NCI-H1694 treated with DMSO at 0.1 percent for 48 hours (cell line): ENCODE measurements at places on chromosomes 11 and 22.

DNA sequence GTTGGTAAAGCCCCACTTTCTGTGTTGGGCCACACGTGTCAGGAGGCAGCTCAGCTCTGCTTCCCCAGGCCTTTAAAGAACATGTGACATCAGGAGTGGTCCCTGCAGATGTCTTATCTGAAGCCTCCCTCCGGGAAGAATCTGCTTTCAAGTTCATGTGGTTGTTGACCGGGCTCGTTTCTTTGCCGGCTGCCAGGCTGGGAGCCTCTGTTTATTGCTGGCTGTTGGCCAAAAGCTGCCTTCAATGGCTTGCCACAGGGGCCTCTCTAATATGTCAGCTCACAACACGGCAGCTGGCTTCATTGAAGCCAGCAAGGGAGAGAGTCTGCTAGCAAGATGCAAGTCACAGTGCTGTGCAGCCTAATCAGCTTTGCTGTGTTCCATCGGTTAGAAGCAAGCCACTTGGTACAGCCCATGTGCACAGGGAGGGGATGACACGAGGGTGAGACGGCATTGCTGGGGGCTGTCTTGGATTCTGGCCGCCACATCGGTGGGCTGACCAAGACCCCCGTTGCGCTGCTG, 14.6 kb downstream of the MRGPRF start:
- DNase-seq: peak; percentile 81

DNA sequence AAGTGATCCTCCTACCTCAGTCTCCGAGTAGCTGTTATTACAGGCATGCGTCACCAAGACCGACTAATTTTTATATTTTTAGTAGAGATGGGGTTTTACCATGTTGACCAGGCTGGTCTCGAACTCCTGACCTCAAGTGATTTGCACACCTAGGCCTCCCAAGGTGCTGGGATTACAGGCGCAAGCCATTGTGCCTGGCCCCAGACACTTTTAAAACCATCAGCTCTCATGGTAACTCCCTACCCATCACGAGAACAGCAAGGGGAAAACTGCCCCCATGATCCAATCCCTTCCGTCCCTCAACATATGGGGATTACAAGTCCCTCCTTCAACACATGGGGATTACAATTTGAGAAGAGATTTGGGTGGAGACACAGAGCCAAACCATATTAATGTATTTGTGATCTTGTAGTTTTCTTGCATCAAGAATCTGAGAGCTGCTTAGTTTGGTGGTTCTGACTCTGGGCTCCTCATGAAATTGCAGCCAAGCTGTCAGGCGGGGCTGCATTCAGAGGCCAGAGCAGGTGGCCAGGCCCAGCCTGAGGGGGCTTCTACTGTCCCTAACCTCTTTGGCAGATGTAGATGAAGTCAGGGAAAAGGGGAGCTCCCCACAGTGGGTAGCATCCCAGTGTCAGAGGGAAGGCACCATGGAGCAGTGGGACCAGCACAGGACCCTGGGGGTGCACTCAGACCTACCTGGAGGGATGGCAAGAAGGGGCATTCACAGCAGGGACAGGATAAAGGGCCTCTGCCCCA, 31.2 kb upstream of the PRAME start:
- no peak for DNase-seq

DNA sequence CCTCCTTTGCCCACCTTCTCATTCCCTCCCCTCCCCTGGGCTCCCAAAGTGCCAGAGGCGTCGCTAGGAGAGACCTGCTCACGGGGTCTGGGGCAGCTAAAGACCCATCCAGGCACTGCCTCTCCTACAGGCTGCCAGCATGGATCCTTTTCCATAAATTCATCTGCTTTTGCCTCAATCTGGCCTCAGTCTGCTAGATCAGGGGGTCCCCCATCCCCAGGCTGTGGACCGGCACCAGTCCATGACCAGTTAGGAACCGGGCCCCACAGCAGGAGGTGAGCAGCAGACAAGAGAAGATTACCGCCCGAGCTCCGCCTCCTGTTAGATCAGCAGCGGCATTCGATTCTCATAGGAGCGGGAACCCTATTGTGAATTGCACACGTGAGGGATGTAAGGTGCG, 12.3 kb downstream of the LTO1 start:
- DNase-seq: no peak

DNA sequence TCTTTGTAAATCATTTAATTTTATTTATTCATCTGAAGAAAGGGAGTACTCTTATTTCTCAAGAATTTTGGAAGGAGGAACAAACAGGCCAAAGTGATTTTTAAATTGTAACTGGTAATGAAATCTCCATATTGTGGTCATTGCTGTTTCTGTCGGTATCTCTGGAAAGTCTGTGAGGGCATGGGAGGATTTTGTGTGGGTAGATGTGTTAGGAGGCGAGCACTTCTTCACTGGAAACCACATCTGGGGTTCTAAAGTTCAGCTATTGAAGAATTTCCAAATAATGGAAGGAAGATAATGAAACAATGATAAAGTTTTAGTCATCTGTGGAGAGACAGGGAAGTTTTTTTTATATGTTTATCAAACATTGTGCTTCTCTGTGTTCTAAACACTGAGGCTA, 6.6 kb downstream of the TRIM34 start:
- DNase-seq: no peak

DNA sequence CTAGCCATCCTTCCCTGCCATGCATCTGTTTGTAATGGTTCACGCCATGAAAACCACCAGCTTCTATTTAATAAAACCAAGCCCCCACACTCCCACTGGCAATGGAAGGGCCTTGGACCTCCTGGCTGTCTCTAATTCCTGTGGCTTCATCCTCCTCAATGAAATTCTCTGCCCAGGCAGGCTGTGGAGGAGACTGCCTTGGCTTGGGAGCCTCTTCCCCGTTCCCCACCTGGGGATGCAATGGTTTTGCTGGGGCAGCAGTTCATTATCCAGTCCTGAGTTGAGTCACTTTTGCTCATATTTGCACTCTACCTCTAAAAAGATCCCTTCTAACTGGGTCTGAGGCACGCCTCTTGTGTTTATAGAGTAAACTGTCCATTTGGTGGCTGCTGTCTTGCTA, 515.8 kb downstream of the NTM start:
- DNase-seq: no peak

DNA sequence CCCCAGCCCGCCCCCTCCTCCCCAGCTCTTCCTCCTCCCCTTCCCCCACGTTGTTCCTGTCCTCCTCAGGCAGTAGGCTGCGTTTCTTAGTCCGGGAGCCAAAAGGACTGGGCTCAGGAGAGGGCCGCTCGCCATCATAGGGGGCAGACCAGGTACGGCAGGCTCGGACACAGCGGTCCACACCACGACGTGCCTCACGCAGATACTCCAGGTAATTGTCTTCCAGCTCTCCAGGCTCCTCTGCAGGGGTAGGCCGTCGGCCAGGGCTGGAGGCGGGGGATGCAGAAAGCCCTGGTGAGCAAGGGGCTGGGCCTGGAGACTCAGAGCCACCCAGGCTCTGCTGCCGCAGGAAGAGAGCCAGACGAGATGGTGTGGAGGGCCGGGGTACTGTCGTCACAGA, 12.4 kb downstream of the C11orf42 start:
- no peak for DNase-seq

- DNase-seq: no peak
These were observed 37.6 kb upstream of the DKK3 start for GRCh38 chr11:12045914-12046635.

GRCh38 chr11:61851113-61851899, 23.2 kb downstream of the FADS2 start:
- no peak for DNase-seq

GRCh38 chr11:113885897-113886296, 10.5 kb upstream of the USP28 start:
- DNase-seq: no peak

DNA sequence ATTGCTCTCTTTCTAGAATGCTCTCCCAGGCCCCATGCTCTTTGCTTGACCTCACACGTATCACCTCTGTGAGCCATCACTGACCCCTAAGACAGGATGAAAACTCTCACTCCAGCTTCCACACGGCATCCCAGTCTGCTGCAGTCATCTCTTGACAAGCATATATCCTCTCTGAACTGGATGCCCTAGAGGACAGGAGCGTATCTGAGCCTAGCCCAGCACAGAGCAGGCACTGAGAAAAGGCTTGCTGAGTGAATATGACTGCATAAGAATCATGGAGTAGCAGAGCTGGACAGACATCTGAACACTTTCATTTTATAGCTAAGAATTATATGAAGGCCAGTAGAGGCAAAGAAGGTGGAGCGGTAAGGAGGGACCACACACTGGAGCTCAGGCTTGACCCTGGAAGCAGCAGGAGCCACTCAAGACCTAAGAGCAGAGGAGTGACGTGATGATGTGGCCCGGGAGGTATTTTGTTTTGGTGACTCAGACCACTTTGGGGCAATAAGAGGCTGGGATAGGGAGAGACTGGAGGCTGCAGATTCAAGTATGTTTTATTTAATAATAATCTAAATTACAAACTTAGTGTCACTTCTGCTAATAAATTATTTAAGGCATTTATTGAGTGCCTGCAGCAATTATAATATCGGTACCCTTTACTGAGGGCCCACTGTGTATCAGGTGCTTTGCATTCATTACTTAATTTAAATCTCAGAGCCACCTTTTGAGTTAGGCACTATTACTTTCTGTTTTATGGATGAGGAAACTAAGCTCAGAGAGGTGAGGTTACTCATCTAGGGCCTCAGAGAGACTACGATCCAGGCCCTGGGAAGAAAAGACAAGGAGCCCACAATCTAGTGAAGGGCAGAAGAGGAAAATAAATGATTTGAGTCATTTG, 42.6 kb downstream of the MAP6 start:
- DNase-seq: no peak

- DNase-seq: no peak
These were observed 87.3 kb downstream of the CCDC73 start for GRCh38 chr11:32706985-32707741.

- no peak for DNase-seq
These were observed 67.4 kb downstream of the SCN3B start for GRCh38 chr11:123587044-123587443.

GRCh38 chr11:71936825-71937224, 8.0 kb downstream of the RNF121 start:
- no peak for DNase-seq

DNA sequence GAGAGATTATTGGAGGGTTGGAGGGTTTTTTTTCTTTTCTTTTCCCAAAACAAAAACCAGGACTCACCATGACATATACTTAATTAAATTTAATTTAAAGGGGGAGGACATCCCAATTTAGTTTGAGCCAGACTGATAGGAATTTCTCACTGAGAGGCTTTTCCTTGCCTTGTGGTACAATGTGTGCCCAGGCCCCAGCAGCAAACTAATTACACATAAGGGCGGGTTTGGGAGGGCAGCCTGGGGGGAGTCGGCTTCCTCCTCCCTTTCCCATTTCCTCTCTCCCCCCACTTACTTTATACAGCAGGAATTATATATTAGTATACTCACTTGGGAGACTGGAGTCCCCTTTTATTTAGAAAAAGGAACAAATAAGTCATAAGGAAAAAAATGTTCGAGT, 2.9 kb downstream of the TEAD1 start:
- no peak for DNase-seq

DNA sequence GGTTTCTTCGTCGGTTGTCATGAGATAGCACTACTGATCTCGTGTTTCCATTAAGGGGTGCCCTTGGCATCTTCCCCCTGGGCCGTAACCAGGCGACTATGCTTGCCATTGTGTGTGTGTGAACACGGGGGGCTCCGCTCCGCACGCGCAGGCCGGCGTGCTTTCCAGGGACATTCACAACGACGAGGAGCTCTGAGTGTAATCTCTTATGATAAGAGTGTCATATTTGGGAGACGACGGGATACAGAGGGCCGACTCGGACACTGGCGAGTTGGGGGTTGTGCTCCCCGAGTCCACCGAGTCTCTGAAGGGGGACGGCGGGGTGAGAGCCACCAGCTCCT, 170.9 kb upstream of the CTSC start:
- no peak for DNase-seq
